SK-N-SH treated with all-trans-retinoic acid at 6 μM for 48 hours (cell line): ENCODE measurements at places on chromosomes 4 and X.

DNA sequence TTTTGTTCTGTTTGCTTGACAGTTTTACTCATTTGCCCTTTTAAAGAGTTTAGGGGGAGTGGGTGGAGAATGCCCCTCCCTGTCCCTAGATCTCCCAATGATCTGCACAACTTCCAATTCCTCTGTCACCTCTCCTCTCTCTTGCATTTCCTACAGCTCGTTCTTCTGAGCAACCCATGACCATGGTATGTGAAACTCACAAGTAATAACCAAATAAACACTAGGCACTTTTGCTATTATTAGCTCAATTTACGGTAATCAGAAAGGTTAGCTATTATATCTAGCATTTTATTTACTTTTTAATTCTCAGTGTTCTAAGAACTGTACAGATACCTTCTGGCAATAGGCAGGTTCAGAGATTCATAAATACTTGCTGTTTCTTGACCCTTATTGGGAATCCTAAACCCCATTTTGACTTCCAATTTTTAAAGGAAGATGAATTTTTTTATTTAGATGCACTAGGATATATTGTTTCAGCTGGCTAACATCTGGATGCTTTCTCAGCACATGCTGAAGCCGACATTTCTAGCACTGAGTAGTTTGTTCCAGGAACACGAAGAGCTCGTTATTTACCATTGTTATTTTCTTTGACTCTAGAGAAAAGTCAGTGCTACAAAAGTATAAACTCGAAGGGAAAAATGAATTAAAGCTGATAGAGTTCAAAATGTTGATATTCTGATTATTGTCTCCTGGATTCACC lies 194.7 kb upstream of the TLL1 start:
- no peak for ATAC-seq

DNA sequence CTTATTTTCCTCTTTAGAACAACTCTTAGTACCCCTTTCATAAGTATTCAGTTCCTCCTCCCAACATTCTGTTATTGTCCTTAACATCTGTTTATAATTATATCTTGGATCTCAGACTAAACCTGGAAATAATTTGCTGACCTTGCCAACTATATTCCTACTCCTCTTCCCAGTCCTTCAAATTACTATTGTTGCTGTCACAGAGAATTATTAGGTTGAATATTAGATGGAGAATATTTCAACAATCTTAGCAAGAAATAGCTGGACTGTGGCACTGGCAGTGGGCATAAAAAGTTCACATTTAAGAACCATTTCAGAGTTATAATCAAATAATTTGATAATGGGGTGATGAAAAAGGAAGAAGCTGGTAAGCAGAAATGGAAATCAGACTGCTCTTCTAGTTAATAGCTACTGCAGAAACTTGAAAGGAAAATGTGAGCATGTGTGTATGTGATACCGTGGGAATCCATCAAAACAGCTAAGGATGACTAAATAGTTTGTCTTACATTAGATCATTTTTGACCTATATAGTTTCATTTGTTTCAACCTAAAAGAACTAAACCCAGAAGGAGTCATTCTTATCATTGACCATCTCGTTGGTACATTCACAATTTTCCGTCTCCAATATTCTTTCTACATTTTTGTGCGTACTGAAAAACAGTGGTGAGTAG lies 43.3 kb upstream of the PRDM8 start:
- peak; percentile 88 for ATAC-seq

GRCh38 chr4:65391814-65392213 lies 278.5 kb downstream of the EPHA5 start:
- ATAC-seq = no peak

DNA sequence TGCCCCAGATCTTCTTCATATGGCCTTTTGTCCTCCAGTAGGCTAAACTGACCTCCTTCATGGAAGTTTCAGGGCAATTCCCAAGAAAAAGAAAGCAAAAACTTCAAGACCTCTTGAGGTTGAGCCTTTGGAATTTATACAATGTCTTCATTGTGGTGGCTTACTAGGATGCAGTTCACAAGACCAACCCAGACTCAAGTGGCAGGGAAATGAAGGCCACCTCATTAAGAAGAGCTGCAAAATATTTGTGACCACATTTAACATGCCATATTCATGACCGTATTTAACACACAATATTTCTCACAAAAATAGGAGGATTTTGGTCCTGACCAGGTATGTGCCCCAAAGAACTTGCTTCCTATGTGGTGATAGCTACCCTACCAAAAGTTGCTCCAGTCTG lies 605.5 kb upstream of the PITX2 start:
- ATAC-seq = no peak

DNA sequence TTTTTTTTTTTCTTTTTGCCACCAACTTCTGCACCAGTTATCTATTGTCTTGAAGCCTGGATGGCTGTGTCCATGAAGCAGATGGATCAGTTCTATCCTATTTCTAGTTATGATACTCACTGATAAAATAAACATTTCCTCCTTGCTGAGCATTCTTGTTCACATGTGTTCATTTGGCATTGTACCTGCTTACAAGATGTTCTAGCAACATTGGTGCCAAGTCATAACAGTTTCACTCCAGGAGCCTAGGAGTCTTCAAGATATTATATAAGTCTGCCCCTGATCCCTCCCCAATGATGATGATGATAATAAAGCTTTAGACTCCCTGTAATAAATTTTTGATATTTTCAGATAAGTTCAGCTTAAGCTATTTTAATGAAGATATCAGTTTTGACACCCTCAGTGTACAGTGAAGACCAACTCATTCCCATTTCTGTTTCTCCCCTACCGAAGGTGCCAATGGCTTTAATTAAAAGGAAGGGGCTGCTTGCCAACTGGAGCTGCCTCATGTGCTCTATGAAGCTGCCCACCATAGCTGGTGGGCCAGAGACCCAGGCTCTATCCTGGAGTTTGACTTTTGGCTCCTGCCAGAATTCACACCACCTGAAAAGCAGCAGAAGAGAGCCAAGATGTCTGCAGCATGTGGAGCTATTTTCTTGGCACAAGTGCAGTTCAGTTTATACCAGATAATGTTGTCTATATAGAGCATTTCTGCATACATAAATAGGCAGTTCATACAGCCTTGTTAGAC lies 265.4 kb upstream of the TET2 start:
- no peak for ATAC-seq

- peak; percentile 63 for ATAC-seq
Measured at GRCh38 chrX:2989565-2989964, 16.8 kb upstream of the ARSH start.
